Activated CD4-positive, alpha-beta T cell treated with anti-CD3 and anti-CD28 coated beads for 4 hours (primary cell): ENCODE measurements at places on chromosomes 5 and 9.

DNA sequence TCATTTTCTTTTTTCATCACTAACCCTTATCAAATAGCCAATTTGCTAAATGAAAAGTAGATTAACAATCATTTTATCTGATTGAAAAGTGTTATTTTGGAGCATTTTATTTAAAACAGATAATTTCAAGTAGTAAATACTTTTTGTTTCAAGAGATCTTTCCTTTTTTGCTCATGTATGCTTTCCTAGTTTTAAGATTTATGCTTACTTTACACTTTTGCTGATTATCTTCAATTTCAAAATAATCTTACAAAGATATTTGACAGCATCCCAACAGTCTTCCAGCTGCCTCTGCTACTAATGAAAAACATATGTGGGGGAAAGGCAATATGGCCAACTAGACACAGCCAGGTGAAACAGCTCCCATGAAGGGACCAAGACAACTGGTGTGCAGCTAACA is 1027.3 kb upstream of the CDH9 start:
- no peak for DNase-seq

GRCh38 chr9:134483361-134484184 is 157.3 kb downstream of the RXRA start:
- DNase-seq: no peak

DNA sequence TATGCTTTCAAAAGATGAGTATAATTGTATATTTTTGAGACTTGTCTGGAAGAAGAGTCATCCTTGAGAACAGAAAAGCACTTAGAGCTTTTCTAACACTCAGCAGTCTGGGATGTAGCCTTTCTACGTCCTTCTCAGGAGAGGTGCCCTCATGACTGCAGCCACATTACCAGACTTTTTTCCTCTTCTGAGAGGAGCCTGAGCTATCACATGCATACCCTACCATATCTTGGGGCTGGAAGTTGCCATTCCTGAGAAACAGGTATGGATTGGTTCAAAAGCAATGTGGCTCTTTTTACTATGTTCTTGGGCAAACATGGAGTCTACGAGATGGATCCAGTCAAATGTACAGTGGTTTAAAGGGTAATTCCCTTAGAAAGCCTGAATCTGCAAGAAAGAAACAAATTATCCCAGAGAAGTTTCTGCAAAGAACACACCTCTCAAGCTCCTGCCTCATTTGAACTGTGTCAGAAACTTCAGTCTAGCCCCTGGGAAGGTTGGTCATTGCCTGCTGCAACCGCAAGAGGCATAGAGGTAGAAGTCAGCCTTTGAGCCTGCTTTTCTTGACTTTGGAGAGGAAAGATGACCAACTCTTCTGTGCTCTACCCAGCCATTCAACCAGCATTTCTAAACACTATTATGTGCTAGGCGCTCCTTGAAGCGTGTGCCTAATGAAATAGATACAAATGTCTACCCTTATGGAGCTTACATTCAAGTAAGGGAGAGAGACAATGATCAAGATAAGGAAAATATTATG is 401.9 kb upstream of the ACTBL2 start:
- DNase-seq: no peak

DNA sequence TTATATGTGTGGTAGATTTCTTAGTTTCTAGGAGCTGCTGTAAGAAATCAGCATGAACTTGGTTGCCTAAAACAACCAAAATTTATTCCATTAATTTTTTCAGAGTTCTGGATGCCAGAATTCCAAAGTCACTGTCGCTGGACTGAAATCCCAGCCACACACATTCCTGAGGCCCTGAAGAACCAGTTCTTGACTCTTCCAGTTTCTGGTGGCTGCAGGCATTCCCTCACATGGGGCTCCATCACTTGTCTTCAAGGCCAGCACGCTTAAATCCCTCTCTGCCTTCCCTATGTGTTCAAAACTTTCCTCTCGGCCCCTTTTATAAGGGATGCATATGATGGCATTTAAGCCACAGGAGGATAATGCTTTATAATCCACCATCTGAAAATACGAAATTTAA is 1237.5 kb upstream of the CDH9 start:
- no peak for DNase-seq

DNA sequence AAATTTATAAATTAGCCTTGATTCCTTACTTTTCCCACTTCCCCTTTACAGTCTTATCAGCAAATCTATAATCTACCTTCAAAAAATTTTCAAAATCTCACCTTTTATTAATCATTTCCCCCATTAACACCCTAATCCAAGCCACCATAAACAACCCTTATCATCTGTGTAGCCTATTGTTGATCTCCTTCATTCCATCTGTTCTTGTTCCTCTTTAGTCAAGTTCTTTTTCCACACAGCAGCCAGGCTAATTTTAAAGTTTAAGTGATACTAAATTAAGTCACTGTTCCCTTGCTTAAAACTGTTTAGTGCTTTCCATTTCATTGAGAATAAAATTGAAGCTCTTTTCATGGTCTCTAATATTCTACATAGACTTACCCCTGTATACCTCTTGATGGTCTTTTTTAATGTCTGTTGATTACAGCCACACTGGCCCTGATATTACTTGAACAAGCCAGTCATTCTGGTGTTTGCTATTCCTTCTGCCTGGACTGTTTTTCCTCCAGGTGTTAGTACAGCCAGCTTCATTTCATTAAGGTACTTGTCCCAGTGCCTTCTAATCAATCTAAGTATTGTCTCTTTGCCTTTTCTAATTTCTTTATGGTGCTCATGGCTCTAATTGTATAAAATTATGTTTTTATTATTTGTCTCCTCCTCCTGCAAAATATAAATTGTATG is 31.1 kb downstream of the GPR151 start:
- DNase-seq: no peak

GRCh38 chr9:134061688-134062371 is 6.0 kb downstream of the BRD3 start:
- DNase-seq: no peak

DNA sequence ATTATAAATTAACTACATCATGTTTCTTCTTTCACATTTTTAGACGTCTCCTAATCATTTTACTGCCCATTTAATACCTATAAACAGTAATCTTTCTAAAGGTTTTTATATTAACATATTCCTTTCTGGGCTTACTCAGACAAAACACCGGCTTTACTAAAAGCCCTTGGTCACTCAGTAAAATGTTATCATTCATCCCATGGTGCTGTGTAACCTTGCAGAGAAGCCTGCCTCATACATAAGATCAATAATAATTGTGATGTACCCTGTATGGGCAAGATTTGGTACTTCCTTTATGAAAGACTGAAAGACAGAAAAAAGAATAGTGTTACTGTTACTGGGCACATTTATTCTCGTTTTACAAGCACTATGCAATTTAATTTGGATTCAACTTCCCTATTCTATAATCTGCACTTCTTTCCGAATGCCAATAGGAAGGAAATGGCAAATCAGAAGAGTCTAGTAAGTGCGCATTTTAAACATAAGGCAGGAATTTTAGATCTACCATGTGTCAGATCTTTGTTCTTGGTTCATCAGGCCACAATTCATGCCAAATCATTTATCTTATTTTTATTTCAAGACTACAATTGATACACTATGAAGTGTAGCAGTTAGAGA is 522.2 kb downstream of the CSNK1G3 start:
- DNase-seq: no peak
